Upper lobe of left lung (tissue), 6 donors: ENCODE measurements at places on chromosomes 6 and 20. TPM values are rescaled to one million over a fixed set of nuclear protein-coding genes. Genes with fewer than 3 reads are reported as not detected.

DNA sequence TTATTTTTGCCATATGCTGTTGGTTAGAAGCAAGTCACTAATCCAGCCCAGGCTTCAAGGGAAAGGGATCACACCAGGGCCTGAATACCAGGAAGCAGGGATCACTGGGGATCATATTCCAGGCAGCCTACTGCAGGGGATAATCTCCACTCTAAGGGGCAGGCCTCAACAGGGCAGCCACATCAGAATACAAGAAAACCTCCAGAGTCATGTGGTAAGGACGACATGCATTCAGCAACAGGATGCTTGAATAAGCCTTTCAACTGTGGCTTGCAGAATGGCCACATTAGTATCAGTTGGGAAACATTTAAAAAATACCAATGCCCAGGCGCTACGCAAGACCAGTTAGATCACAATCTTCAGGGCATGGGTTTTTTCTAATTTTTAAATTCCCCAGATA lies 109.1 kb downstream of the LY86 start:
- DNase-seq = no peak

DNA sequence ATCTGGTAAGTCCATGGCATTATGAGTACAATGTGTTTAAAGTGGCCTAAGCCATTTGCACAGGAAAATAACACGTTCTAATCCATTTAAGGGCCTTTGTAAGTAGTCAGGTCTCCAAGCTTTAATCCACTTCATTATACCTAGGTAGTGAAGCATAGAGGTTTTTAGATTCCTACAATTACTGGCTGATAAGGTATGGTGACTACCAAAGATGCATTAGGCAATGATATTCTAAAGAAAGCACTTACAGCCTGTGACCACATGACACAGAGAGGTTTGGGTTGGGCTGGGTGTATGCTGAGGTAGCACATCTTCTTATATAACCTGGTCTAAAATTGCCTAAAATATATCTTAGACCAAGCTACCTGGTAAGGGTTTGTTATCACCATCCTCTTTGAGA lies 504.4 kb downstream of the TFAP2B start:
- no peak for DNase-seq

DNA sequence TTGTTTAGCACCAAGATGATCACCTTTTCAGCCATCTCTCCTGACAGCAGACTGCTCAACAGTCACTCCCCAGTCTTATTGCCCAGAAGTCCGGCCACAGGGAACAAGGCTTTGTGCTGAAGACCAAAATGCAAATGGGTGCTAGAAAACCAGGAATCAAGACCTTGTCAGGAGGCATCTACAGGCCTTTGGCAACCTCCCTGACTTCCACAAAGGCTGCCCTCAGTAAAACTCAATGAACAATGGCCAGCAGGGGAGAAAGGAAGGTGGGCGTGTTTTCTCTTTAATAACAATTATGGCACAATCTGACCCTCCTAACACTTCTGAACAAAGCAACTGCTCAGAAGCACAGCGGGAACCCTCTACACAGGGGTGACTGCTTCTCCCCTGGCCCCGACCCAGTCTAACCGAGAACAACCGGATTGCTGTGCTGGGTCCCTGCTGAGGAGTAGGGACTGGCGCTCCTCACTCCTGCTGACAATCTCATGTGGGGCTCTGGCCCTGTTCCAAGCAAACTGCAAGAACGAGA lies 41.6 kb downstream of the PLCG1 start:
- DNase-seq = peak; percentile 22

- DNase-seq = peak; percentile 39
Observed at GRCh38 chr20:46331611-46332361, 23.5 kb upstream of the CDH22 start.

DNA sequence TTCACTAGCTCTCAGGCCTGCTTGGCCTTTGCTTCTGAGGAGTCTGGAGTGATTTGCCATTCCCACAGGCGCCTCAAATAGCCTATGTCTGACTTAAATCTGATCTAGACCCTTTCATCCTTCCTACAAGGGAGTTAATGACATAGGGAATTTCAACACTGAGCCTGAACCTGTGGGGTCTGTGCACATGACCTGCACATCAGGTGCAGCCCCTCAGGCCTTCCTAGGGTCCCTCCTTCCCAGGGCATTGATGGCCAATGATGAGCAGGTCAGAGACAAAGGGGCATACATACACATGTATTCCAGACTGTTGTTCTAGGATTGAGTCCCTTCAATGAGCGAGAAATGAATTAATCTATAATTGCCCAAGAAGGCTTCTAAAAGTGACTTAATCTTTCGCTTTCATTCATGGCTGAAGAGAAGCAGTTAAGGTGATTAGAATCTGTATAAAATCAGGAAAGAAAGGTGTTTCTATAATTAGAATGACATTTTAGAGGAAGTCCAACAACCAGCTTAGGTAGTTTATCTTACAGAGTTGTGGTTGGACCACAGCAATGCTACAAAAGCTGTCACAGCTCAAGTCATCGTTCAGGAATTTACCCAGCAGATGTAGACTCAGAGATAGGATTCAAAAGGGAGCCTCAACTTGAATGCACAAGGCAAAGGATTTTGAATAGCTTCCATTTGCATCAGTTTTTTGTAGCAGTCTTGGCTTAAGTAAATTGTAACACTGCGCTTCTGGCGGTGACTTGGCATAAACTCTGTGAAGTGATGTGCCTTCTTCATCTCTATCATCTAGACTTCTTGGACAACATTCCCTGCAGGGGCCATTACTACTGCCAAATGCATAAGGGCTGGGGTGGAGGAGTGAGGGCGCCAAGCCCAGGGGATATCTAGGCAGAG lies 27.0 kb upstream of the TBC1D7 start:
- DNase-seq = no peak

The GTPBP2 gene
- total RNA-seq = 94.4 TPM

DNA sequence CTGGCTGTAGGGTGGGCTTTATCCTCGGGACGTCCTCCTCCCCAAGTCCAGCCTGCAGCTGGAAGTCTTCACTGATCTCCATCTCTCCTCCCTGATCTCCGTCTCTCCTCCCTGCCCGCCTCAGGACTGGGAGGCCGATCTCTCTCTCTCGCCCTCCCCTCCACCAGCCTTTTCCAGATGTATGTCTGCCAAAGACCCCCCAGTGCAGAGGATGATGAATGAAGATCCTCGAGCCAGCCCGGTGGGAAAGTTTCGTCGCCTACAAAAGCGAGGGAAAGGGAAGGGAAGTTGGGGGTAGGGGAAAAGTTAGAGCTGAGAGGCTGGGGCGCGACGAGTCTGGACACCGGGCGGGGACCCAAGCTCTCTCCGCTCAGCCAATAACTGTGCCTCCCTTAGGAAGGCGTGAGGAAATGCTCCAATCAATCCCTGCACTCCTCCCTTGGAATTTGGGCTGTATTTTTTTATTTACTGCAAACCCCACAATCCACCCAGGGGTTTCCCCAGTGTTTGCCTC lies 595 bp upstream of the SRF start:
- DNase-seq = no peak

The DDX43 gene
- 0.92 TPM for total RNA-seq

The INSM1 gene
- not detected for total RNA-seq

- DNase-seq = no peak
Observed at GRCh38 chr6:127317388-127318128, 25.9 kb downstream of the ECHDC1 start.

GRCh38 chr6:101086473-101086872 lies 205.3 kb upstream of the ASCC3 start:
- DNase-seq = no peak

The GDAP1L1 gene
- total RNA-seq = not detected

DNA sequence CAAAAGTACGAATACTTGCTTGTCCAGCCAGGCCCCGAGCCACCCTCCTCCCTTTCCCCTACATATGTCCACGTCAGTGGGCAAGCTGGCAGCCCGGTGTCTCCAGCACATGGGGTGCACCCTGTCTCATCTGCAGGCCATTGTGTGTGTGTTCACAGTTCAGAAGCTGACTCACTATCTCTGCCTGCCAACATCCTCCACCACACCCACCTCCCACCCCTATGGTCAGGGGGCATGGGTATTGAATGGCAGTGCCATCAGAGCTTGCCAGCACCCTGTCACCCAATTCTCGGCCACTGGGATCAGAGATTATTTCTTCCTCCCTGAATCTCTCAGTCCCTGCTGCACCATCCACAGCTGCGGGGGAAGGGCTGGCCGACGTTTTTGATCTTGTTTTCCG lies 195.7 kb downstream of the FARS2 start:
- DNase-seq = no peak

- DNase-seq = no peak
Observed at GRCh38 chr6:34676140-34676539, 20.4 kb downstream of the ILRUN start.

- DNase-seq = no peak
Observed at GRCh38 chr6:1015825-1016224, 296.1 kb upstream of the FOXQ1 start.

The BLCAP gene
- total RNA-seq = 53.4 TPM

The OOEP gene
- not detected for total RNA-seq

DNA sequence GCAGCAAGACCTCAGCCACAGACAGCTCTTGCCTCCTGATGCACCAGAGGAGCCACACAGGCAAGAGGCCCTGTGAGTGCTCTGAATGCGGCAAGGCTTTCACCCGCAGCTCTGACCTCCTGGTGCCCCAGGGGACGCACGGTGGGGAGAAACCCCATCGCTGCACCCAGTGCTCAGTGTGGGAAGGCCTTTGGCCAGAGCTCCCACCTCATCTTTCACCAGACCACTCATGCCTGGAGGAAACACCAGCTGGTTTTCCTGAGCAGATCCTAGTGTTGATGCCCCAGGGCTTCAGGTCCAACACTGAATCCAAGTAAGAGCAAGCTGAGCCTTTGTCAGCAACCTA lies 37.0 kb upstream of the XRN2 start:
- DNase-seq = peak; percentile 46

DNA sequence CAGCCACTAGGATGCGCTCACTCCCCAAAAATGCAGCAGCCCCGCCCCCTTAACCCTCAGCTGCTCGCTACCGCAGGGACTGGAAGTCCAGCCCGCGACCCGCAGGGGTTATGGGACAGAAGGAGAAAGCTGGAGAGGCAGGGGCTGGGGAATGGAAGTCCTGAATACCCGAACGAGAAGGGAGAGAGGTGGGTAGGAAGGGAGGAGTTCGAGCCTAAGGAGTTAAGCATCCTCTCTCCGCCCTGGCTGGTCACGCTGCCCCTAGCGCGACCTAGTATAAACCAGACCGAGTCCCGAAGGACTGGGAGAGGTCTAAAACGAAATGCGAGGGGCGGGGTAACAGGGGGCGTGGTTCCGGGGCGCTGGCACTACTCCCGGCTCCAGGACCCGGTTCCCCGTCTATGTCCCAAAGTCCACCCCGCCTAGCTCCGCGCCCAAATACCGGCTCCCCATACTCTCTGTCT lies 448 bp upstream of the DDAH2 start:
- DNase-seq = peak; percentile 93

DNA sequence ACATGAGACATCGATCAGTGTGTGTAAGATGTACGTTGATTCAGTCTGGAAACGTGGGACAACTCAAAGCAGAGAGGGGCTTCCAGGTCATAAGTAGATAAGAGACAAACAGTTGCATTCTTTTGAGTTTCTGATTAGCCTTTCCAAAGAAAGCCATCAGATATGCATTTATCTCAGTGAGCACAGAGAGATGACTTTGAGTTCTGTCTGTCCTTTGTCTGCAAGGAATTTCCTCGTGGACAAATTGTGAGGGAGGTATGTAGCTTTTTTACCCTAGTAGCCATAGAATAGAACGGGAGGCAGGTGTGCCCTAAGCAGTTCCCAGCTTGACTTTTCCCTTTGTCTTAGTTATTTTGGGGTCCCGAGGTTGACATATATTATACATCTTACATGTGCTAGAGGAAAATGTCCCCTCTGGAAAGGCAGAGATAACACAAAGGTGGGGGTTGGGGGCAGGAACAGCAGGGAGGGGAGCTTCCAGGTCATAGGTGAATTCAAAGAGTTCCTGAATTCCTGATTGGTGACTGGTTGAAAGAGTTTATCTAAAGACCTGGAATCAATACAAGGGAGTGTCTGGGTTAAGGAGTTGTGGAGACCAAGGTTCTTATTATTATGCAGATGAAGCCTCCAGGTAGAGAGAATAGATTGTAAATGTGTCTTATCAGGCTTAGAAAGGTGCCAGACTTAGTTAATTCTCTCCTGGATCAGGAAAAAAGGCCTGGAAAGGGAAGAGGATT lies 237.0 kb downstream of the NFATC2 start:
- no peak for DNase-seq

GRCh38 chr20:44187054-44187771 lies at the start of gene JPH2:
Gene JPH2, minus strand, starts transcription at chr20:44187188. Its CDS starts 483 bp downstream, at chr20:44186705.
- DNase-seq = no peak

GRCh38 chr6:137799950-137800568 lies 67.0 kb upstream of the TNFAIP3 start:
- DNase-seq = peak; percentile 54

- no peak for DNase-seq
Observed at GRCh38 chr6:131946404-131946991, 4.7 kb downstream of the CCN2 start.

- peak; percentile 45 for DNase-seq
Observed at GRCh38 chr6:44217332-44218143, 812 bp downstream of the MYMX start.

The RIPOR2 gene
- 49.7 TPM for total RNA-seq

The NCOA3 gene
- total RNA-seq = 45.1 TPM

The GABRR2 gene
- total RNA-seq = 1.1 TPM

GRCh38 chr20:56323656-56324055 lies 35.1 kb upstream of the FAM210B start:
- DNase-seq = no peak

DNA sequence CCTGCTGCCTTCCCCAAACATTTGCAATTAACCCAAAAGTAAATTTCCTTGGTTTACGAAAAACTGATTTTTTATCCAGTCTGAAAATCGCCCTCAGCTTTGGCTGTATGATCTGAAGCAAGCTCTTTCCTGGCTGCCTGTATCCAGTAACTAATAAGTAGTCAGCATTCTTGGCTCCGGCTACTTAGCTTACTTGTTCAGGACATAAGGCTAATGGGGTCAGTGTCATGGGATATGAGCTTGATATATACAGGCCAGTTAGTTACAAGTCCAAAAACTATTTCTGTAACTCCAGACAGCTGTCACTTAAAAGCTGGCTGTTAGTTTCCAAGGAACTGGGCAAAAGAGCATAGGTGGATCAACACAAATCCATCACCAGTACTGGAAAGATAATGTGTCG lies 56.2 kb downstream of the KHDC1L start:
- DNase-seq = no peak

GRCh38 chr6:147209762-147210449 lies 5.7 kb downstream of the STXBP5 start:
- DNase-seq = no peak

GRCh38 chr6:48996461-48997119 lies 466.5 kb downstream of the MMUT start:
- DNase-seq = no peak

- DNase-seq = no peak
Observed at GRCh38 chr6:103504501-103505154, 1355.1 kb downstream of the HACE1 start.

The HCK gene
- 84.5 TPM for total RNA-seq

- DNase-seq = no peak
Observed at GRCh38 chr6:23446469-23446967, 679.5 kb upstream of the NRSN1 start.

- DNase-seq = peak; percentile 37
Observed at GRCh38 chr20:9517297-9518162, 3.1 kb downstream of the LAMP5 start.

The ISM1 gene
- 2.2 TPM for total RNA-seq

- no peak for DNase-seq
Observed at GRCh38 chr20:15992564-15992963, 580.7 kb downstream of the KIF16B start.

GRCh38 chr6:96330884-96331283 lies 190.7 kb upstream of the UFL1 start:
- DNase-seq = no peak
